Stimulated activated CD4-positive, alpha-beta T cell treated with anti-CD3 and anti-CD28 coated beads, Interleukin-2, amount 100 ng/mL, for 4 hours (primary cell): ENCODE measurements at places on chromosomes 4 and X.

GRCh38 chr4:175090116-175090515 is 172.0 kb downstream of the ADAM29 start:
- no peak for DNase-seq

GRCh38 chr4:133150486-133151340 is 1.6 kb downstream of the PCDH10 start:
- no peak for DNase-seq

DNA sequence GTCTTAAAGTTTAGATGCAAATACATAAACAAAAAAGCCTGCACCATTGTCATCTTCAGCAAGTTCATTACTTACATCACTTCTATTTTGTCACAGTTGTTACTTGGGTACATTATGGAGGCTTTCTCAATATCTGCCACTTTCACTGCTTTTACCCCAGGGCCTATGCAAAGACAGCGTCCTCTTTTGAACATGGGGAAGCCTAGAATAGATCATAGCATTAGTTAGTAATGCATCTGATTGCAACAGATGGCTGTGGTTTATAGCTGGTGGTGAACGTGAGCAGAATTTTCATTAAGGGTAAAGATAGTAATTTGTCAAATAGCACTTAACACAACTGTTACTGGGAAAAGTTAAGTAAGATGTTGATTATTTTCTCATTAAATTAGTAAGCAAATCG is 729 bp downstream of the CXCL11 start:
- no peak for DNase-seq

DNA sequence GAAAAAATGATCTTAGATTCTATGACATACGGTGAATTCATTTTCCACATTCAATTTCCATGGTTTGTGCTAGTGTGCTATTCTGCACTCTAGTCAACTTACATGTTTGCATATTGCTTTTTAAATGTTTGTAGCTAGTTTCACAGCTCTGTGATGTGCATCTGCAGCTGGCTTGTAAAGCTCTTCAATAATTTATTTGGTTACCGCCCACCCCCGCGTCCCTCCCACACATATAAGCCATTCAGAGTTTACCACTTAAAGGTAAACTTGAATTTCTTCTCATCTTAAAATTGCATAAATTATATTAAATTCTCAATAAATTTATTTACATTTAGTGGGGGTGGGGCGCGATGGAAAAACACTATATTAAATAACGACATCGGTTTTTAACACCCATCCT is 291 bp upstream of the NBDY start:
- DNase-seq: peak; percentile 33

DNA sequence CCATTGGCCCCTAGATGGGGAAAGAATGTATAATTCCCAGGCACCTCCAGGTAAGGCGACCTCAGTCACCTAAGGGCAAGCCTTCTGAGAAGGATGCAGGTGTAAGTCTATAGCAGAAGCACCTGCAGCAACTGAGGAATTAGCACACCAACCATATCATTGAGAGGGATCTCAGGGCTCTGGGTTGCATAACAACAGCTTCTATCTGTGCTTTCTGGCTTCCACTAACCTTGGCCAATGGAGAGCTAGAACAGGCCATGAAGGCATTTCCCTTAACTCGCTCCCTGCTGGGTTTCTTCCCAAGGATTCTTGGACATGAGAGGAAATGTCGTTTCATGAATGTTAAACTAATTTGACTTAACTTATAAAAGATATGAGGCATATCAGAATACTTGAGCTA is 177.8 kb upstream of the GK2 start:
- no peak for DNase-seq

GRCh38 chr4:77777135-77777807 is 41.9 kb downstream of the CNOT6L start:
- DNase-seq: no peak
